ENCODE measurements at places on chromosomes 5 and 9.

GRCh38 chr9:129006328-129007034 lies 21.6 kb downstream of the SH3GLB2 start:
- peak; percentile 86 for DNase-seq

GRCh38 chr5:22985446-22985845 lies 132.3 kb upstream of the CDH12 start:
- no peak for DNase-seq

DNA sequence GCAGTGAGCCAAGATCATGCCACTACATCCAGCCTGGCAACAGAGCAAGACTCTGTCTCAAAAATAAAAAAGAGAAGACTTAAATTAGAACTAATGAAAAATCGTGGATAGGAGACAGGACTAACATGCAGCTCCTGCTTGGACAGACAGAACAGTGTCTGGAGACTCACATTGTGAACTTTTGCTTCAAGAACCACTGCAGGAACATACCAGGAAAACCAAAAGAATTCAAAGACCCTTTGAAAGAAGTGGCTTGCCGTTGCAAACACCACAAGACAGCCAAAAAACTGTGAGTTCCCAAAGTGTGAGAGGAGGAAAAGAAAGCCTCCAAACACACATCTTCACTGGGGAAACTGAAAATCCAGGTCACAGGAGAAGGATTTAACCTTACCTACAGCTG lies 48.8 kb upstream of the SNAPC3 start:
- DNase-seq: no peak

DNA sequence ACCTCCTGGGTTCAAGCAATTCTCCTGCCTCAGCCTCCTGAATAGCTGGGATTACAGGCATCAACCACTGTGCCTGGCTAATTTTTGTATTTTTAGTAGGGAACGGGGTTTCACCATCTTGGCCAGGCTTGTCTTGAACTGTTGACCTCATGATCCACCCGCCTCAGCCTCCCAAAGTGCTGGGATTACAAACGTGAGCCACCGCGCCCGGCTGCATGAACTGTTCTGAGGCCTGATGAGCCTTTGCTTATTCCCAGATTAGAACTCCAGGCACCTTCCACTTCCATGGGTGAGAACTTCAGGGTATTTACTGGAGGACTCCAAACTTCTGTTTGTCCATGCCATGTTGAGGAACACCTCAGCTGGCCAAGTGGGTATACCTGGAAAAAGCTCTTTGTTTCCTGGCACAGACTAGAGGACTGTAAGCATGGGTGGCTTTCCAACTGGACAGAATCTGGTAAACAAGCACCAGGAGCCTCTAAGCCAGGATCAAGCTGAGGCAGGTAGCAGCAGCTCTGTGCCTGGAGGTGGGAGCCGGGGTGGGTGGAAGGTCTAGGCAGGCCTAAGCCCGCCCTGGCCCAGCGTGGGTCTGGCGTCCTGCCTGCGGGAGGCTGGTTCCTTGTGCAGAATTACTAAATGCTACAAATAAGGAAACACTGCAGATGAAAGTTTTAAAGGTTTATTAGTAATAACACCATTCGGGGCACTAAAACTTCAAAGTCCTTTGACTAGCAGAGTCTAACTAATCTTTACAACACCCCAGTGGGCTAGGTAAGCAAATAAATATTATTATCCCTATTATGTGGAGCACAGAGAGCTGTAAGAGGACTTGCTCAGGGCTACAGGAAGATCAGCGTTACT lies 78.4 kb downstream of the SEMA5A start:
- no peak for DNase-seq

DNA sequence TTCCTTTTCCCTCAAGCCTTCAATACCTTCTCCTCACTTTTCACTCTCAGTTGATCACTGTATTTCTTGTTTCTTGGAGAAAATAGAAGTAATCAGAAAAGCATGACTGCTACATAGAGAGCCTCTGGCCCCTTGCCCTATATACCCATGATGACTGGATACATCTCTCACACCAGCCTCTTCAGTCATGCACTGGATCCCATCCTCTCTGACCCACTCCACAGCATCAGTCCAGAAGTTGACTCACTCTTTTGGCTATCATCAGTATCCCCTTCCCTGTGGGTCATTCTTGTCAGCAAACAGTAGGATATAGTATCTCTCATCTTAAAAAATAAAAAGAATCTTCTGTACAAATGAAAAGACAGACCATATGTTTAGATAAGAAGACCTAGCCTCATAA lies 32.9 kb downstream of the PTCD2 start:
- DNase-seq: no peak

GRCh38 chr5:173755319-173755718 lies 132.8 kb upstream of the CPEB4 start:
- no peak for DNase-seq
